ENCODE measurements at places on chromosomes 5 and 9.

GRCh38 chr5:112863549-112863948 is 2.5 kb downstream of the SRP19 start:
- no peak for DNase-seq

GRCh38 chr9:136300866-136301265 is 3.0 kb downstream of the CCDC187 start:
- no peak for DNase-seq

DNA sequence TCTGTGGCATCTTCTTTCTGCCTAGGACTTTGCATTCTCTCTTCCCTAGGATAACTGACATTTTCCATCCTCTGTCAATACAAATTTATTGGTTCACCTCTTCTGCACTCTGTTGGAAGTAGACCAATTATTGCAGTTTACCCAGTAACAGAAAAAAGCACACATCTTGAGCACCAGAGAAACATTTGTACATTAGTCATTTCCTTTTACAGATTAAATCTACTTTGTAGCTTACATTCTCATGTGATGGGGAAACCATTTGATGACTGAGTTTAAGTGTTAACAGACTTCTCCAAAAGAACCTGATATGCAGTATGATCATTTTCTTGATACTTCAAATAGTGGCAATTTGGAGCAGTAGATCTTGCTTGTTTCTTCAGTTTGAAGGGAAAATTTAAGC is 1098.8 kb downstream of the DTWD2 start:
- DNase-seq, result no peak

DNA sequence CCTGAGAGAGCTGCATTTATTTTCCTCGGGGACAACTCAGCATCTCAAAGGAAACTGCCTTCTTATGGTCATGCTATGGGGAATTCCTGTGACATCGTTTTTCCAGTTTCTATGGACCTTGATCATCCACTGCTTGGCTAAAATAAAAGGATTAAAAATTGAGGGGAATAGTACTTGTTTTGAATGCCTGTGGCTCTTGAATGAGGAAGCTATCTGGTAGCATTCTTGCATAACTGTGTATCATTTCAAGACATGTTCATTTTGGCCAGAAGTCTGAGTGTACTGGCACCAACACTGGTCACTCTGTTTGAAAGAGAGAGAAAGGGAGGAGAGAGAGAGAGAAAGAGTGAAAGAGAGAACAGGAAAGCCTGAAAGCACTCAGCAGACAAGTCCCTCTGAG is 116.7 kb downstream of the DOCK2 start:
- no peak for DNase-seq

- no peak for DNase-seq
Observed at GRCh38 chr5:177330991-177331842, 19.5 kb upstream of the MXD3 start.

DNA sequence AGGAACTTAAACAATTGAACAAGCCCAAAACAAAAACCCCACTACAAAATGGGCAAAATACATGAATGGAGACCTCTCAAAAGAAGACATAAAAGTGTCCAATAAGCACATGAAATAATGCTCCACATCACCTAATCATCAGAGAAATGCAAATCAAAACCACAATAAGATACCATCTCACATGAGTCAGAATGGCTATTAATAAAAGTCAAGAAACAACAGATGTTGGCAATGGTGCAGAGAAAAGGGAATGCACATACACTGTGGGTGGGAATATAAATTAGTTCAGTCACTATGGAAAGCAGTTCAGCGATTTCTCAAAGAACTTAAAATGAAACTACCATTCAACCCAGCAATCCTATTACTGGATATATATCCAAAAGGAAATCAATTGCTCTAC is 337.4 kb upstream of the GRIA1 start:
- DNase-seq, result no peak

DNA sequence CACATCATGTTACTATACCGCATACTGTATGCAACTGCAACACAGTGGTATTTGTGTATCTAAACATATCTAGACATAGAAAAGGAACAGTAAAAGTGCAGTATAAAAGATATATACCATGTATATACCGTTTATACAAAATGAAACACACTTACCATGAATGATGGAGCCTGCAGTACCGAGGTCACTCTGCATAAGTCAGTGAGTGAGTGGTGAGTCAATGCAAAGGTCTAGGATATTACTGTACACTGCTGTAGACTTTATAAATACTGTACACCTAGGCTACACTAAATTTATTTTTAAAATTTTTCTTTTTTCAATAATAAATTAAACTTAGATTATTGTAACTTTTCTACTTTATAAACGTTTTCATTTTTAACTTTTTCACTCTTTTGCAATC is 29.3 kb downstream of the PRELID2 start:
- DNase-seq, result no peak

GRCh38 chr5:128234928-128235641 is 151.5 kb downstream of the SLC12A2 start:
- DNase-seq, result no peak

- no peak for DNase-seq
Observed at GRCh38 chr5:111997308-111997707, 240.3 kb upstream of the NREP start.

- DNase-seq, result no peak
Observed at GRCh38 chr5:136089791-136090190, 42.9 kb upstream of the SMAD5 start.

- no peak for DNase-seq
Observed at GRCh38 chr9:92945796-92946195, 1.5 kb upstream of the FGD3 start.

GRCh38 chr9:32589083-32589723 is 16.2 kb upstream of the NDUFB6 start:
- peak; percentile 0 for DNase-seq

DNA sequence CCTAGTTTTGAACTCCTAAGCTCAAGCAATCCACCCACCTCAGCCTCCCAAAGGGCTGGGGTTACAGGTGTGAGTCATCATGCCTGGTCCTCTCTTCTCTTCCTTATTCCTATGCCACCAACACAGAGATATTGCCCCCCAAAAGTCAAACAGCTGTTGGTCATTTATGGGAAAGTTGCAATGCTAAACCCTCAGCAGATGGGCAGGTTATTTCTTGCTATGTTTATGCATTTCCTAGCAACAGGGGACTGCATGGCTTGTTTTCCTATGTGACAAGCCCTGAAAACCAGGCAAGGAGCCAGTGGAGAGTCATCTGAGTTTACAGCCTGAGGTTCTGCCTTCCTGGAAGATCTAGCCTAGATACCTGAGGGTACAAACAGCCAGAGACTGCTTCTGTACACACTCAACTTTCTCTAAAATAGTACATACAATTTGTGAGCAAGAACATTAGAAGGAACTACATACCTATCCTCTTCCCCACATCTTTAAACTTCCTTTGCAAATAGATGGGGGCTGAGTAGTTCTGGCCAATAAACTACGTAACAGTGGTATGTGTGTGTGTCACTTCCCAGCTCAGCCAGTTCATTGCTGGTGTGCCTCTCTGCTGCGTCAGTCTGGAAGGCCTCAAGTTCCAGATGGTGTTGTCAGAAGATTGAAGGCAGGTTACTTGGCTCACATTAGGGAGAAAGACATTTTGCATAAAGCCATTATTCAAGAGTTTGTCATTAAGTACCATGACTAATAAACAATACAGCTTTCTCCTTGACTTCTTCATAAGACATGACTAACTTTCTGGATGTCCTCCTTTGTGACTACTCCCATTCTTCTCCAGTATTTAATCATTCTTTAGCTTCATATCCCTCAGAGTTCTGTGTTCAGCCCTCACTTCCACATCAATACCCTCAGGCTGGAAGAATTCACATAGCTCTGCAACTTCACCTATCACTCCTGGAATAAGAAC is 65.3 kb downstream of the CSNK1A1 start:
- no peak for DNase-seq

DNA sequence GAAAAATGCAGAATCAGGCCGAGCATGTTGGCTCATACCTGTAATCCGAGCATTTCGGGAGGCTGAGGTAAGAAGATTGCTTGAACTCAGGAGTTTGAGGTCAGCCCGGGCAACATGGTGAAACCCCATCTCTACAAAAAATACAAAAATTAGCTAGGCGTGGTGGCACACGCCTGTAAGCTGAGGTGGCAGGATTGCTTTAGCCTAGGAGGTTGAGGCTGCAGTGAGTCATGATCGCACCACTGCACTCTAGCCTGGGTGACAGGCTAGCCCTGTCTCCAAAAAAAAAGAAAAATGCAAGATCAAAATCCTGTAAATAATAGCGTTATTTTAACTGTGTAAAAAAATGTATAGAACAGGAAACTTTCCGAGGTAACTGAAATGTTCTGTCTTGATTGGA is 39.4 kb downstream of the RNF44 start:
- DNase-seq, result no peak

GRCh38 chr5:50697739-50698138 is 31.3 kb downstream of the PARP8 start:
- no peak for DNase-seq

- no peak for DNase-seq
Observed at GRCh38 chr9:87710443-87710842, 15.5 kb upstream of the CTSL start.

DNA sequence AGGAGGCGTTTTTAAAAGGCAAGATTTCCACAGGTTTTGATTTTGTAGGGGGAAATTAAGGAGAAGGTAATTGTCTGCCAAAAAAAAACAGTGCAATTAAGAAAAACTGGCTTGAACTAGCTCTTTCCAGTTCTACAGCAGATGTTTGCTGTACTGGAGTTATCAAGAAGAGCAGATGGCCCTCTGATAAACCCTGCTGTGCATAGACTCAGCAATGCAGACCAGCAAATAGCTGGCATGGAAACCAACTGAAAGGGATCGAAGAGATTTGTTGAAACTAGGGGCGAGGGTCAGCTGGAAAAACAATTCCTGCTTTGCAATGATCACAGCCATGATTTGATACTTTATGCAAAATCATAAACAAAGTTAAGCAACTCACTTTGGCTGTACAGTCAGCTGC is 17.8 kb upstream of the BHMT start:
- DNase-seq, result peak; percentile 43

DNA sequence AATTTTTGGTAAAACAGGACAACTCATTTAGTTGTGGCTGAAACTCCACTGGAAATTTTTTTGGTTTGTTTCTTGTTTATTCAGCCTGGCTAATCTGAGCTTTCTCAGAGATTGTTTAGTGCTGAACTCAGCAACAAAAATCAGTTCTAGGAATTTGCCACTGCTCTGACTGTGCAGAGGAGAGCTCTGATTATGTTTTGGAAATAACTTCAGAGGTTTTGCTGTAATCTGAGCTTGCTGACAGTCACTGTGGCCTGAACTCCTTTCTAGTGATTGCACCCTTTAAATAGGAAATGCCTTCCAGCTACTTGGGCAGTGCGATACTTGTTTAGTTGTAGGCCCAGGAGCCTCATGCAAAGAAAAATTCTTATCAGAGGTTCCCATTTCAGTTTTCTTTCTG is 60.2 kb downstream of the OSTF1 start:
- no peak for DNase-seq

DNA sequence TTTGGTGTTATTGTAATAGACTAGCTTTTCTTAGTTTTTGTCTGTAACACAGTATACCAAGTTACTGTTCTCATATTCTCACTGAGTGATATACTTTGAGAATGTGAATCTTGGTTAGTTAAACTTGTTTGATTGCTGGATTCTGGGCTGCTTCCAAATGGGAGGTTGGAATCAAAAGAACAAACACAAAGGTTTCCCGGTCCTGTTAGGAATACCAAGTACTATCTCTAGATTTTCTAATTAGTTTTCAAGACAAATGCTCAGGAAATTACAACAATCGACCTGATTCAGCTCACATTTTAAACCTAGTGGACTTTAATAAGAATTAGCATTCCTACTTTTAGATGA is 244.3 kb downstream of the CSNK1G3 start:
- DNase-seq, result no peak

GRCh38 chr5:32949286-32949970 is 238.3 kb downstream of the NPR3 start:
- DNase-seq, result no peak

- peak; percentile 63 for DNase-seq
Observed at GRCh38 chr9:92808726-92809451, 44.3 kb upstream of the BICD2 start.

- peak; percentile 46 for DNase-seq
Observed at GRCh38 chr5:133499895-133500294, 112.4 kb downstream of the FSTL4 start.

DNA sequence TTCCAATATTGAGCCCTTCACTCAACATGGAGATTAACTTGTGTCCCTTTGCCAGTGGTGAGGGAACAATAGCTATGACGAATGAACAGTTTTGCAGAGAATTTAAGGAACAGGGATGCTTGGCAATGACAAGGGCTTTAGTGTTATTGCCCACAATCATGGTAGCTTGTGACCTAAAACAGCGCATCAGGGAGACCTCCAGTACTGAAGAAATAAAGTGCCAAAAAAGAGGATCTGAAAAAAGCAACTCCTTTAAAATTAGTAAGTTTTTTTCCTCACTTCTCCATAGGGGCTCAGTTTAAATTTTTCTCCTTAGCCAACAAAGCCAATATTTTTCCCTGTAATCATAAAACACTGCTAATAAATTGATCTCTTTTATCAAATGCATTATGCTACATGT is 41.8 kb upstream of the PAM start:
- no peak for DNase-seq

- no peak for DNase-seq
Observed at GRCh38 chr5:35679357-35679756, 61.7 kb downstream of the SPEF2 start.

DNA sequence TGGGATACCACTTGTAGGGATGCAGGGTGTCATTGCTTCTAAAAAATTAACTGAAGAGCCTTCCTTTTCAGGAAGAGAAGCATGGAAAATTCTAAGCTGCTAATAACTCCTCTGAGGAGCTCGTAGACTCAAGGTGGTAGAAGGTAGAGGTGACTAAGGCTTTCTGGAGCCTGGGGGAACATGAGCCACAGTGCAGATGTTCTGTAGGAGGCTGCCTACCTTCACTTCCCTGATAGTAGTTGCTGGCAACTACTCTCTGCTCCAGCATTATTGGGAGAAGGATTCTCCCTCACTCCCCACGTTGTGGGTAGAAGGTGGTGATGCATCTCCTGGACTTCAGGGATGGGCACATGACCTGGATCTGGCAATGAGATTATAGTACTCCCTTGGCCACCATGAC is 86.7 kb upstream of the STARD4 start:
- DNase-seq, result no peak

DNA sequence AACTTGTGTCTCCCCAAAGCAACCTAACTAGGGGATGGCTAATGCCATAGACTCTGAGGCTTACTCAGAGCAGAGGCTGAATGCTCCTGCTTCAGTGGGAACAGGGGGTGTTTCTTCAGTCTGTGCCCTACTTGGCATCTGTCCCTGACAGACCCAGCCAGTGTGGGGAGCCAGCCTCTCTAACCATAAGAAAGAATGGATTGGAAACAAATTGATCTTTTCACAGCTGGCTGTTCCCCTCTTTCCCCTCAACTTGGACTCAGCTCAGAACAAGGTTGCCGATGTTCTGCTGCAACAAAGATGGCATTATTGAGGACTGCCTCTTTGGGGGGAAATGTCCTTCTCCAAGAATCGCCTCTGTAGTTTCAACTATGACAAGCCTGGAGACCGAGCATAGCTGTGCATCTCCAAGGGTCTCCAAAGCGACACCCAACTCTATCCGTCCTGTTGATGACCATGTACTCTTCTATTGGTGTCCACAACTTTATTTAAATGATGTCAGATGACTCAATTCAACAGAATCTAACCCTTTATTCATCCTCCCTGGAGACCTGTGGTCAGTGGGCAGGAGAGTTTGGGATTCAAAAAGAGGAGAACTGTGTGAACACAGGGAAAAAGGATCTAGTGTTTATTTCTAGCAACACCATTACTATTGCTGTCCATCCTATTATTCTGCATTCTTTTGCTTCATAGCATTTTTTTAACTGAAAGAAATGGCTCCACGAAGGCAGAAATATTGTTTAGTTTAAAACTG is 24.7 kb upstream of the TNC start:
- no peak for DNase-seq

GRCh38 chr9:71608825-71609447 is 159.4 kb downstream of the CEMIP2 start:
- DNase-seq, result no peak

Data from NCI-H1092 (cell line).